ENCODE measurements at places on chromosomes 7 and 10.

DNA sequence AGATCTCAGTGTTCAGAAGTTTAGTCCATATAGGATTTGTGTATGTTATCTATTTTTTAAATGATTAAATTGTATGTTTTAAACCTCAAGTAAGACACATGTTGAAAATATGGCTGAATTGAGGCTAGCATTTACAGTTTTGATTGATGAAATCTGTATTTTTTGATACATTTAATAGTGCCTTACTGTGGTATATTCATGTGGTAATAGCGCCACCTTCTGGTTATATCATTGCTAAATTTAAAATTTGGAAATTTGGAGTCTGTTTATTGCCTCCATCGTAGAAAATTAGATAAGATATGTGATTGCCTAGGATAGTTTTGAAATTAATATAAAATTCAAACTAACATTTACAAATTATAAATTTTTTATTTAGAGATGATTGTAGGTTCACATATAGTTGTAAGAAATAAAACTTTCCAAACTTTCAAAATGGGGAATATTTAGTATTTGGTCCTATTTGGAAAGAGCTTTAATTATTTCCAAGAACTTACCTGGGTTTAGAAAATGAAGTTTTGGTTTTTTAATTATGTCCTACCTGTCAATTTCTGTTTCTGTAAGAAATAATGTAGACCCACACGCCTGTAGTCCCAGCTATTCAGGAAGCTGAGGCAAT, 19.1 kb upstream of the ARMS2 start:
- no peak for DNase-seq

GRCh38 chr7:28871631-28872030, 86.5 kb downstream of the TRIL start:
- no peak for DNase-seq

- DNase-seq: no peak
Observed at GRCh38 chr7:114354306-114354705, 60.3 kb upstream of the FOXP2 start.

DNA sequence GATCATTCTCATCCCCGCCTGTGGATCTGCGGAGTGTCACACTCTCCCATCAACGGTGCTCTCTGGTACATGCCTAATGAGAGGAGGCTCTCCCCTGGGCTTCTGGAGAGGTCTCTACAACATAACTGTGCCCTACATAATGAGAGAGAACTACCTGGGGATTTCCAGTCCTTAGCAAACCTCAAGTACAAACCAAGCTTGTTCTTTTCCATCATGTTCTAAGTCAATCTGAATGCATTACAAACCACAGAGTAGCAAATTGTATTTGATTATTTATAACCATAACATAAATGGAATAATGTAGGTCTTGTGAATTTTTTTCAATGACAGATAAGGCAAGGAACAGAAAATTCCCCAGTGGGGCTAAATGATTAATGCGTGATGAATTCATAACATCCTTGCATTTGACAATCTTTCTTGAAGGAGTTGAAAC, 412.4 kb upstream of the NRP1 start:
- DNase-seq: no peak

DNA sequence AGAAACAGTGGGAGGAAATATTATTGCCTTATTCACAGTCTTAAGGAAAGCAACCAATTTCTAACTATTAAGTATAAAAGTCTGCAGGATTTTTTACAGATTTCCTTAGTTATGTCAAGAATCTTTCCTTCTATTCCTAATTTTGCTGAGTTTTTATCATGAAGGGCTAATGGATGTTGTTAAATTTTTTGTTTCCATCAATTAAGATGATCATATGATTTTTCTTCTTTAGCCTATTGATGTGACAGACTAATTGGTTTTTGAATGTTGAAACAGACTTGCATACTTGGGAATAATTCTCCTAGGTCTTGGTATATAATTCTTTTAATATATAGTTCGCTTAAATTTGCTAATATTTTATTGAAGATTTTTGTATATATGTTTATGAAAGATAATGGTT, 569.1 kb upstream of the KCND2 start:
- no peak for DNase-seq
